ENCODE measurements at places on chromosomes 3 and 15.

DNA sequence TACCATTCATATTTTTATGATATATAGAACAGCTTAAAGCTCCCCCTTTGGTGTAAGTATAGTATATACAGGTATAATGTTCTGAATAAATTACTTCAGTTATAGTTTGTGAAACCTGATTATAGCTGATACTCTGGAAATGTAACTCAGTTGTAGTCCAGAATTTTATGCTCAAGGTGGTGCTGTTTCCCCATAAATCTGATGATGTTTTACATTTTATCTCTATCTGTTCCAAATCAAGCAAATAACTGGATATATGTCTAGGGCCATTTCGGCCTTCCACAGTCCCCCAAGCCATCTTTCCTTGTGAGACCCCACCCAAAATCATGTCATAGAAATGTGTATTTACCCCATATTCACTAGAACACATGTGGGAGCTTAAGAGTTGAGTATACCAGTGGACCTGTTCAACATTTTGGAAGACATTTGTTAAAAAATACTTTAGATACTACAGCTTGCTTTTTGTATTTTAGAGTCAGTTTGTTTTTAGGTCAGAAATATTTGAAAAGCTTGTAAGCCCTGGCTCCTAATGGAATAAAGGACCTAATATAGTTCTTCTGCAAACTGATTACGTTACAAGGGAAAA lies 107.1 kb downstream of the ATG7 start:
- DNase-seq = no peak

DNA sequence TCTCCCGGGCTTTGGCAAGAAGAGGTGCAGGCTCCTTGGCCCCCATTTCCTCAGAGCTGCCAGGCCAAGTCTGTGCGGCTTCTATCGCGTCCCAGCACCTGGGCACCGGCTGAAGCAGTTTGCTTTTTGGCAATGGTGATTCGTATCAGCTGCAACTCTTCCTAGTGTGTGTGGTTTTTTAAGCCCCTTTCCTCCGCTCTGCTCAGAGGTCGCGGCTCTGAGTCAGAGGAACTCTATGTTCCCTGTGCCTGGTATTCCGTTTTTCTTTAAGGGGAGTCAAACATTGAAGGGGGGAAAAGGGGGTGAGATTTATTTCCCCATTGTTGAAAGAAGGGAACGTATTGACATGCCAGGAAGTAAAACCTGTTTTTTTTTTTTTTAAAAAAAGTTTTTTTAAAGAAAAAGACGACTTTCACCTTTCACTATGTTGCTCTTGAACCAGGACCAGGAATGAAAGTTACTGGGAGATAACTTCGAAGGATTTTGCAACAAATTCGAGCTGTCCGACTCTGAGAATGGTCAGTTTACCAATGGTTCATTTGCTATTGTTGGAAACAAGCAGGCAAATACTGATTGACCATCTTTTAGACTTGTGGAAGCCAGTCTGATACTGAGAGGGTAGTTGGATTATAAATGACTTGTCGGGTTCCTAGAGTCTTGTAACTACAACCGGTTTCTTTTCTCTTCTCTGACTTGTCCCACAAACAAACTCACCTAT lies 1.1 kb downstream of the ARMC8 start:
- DNase-seq = peak; percentile 26

DNA sequence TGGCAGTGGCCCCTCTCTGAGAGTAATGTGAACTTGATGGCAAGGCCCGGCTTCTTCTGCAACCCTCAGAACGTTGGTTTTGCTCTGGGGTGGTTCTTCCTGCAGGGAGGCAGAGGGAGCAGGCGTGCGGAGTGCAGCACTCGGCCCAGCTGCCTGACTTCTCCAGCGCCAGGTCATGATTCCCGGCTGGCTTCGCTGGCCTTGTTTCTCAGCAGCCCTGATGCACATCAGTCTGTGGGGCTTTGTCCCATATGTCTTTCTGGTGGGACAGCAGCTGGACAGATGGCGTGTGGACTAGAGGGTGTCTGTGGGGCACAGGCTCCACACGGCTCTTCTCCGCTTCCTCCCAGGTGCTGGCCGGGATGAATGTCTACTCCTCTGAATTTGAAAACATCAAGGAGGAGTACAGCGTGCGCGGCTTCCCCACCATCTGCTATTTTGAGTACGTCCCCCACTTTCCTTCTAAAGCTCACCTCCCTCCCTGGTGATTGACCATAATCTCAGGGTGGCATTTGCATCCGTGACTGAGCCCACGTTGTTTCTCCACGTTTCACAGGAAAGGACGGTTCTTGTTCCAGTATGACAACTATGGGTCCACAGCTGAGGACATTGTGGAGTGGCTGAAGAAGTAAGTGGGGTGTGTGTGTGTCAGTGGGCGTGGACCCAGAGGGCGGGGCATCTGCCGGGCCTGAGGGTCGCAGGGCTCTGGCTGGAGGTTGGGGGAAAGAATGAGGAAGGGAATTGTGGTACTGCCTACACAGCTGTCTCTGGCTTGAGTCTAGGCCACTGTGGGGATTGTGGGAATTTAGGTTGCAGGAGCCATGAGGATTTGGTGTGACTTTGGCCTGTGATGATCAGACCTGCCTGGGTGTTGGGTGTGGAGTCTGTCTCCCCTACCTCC lies 57.1 kb downstream of the PDIA5 start:
- DNase-seq = no peak

- peak; percentile 3 for DNase-seq
These were observed 17.3 kb downstream of the KPNA1 start for GRCh38 chr3:122497425-122497824.

DNA sequence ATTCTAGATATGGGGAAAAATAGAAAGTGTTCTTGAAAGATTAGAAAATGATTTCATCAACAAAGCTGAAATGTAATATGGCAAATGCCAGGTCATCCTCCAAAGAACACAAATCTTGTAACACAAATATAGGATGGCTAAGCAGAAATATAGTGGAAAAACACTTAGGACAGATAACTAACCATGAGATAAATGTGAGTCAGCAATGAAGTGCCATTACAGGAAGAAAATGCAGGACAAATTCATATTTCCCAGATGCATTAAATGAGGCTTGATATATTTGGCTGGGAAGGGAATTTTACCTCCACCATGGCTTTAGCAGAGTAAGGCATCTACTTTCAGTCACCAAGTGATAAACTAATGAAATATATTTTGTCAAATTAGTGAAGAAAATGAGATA lies 92.8 kb upstream of the SEMA6D start:
- DNase-seq = no peak

- DNase-seq = no peak
These were observed 16.1 kb downstream of the DNAJA4 start for GRCh38 chr15:78280319-78281072.

GRCh38 chr3:177193688-177194268 lies 3.5 kb downstream of the TBL1XR1 start:
- DNase-seq = no peak

DNA sequence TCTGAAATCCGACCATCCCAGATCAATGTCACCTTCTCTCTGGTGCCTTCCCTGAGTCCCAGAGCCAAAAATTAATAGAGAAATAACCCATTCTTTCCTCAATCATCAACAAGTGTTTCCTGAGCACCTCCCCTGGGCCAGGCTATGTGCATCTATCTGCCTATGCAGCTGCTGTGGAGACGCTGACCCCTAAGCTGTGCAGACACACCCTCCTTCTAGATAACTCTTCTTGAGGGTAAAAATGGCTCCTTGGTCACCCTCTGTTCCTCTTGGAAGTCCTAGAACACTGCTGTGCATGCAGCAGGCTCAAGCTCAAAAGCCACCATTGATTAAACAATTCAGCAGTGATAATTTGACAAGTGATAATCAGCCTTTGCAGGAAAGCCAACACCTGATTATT lies 18.4 kb downstream of the CA12 start:
- no peak for DNase-seq

DNA sequence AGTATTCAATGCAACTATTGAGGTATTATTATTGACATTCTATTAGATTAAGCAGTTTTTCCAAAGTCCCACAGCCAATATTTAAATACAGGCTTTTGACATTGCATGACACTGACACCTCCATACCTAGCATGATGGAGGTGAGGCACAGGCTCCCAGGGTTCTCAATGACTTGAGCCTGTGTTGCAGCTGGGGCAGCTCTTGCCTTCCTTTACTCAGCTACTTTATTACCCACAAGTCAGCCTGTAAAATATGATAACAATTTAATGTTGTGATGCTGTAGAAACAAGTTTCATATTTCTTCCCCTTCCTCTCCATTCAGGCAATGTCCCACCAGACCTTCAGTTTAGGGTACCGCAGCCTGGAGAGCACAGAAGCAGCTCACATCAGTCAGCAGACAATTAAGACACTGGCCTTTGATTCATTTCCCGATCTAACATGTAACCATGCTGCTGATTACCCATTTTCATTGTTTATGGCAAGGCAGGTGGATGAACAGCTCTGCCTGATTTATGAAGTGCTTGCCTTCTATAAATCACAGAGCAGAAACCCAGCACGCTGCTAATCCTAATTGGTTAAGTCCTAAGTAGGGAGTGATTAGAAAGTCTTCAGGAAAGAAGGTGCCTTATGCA lies 826.1 kb downstream of the AGBL1 start:
- no peak for DNase-seq

GRCh38 chr3:82103241-82103640 lies 341.8 kb upstream of the GBE1 start:
- no peak for DNase-seq

GRCh38 chr3:8385848-8386620 lies 115.6 kb upstream of the LMCD1 start:
- DNase-seq = no peak

GRCh38 chr3:194130188-194130587 lies 5.8 kb upstream of the HES1 start:
- DNase-seq = no peak

DNA sequence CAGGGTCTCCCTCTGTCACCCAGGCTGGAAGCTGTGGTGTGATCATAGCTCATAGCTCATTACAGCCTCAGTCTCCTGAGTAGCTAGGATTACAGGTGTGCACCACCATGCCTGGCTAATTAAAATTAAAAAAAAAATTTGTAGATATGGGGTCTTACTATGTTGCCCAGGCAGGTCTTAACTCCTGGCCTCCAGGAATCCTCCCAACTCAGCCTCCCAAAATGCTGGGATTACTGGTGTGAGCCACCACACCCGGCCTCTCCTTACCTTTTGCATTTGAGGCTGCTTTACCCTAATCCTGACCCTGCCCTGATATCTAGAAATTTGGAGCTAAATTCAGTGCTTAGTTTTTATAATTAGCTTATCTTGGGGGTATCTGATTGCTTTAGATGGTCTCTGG lies 83.2 kb upstream of the GCNT3 start:
- no peak for DNase-seq

DNA sequence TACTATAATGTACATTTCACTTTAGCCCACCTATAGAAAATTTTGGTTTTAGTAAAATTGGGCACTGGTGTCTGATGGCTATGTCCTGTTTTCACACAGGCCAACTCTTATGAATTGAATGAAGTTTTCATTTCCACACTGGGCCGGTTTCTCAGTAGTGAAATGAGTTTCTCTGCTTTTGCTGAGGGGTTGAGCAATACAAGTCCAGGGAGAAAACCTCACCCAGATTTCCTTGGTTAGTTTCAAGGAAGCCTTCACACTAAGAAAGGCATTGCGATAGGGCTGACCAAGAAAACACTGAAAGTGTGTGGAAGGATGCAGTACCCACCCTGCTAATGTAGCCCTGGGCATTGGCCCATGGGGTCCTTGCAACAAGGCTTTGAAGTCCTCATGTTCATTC lies 331.5 kb upstream of the CFAP20DC start:
- DNase-seq = no peak
